NCI-H1436 treated with DMSO at 0.1 percent for 48 hours (cell line): ENCODE measurements at places on chromosomes 12 and 14.

DNA sequence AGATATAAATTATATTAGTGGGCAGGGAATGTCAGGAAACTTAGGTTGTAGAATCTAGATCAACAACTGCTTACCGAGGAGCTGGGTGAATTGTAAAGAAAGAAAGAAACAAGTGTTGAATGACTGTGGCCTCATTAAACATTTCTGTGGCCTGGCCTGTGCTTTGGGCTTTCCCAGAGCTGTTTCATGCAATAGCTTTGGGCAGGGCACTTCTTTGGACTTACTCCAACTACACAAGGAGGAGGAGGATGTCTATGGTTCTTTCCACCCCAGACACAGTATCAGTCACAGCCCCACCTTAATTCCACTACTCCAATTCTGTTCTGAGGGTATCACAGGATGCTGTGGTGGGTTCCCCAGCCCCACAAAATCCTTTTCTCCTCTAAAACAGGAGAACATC is 38.0 kb downstream of the DPF3 start:
- no peak for DNase-seq

DNA sequence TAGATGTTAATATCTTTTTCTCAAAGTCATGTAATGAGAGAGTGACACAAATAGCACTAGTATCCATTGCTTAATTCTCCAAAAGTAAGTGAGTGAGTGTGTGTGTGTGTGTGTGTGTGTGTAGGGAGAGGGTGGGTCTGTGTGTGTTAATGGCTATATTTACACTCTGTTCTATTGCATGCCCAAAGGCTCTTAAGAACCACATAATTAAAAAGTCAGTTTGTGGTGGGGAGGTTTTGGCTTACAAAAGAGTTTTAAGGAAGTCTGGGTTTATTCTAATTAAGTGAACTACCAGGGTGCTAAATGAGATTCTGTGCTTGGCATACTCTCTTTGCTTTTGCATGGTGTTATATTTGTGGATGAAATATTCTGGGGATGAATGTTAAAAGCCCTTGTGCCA is 1897.6 kb upstream of the FLRT2 start:
- DNase-seq: peak; percentile 11

DNA sequence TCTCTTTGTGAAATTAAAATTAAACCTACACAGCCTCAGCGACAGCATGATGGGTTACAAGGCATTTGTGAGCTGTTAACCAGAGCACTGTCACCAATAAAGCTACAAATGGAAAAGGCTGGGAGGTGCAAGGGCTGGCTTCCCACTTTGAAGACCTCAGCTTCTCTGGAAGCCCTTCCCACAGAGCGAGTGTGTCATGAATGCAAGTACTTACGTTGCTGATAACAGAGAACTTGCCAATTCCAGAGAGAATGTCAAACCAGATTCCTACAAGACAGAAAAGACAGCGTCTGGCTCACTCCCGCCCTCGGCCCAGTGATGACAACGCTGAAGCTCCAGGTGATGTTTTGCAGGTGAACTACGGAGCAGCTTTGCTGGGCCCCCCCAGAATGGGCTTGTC is 145.8 kb downstream of the NTF3 start:
- DNase-seq: no peak

GRCh38 chr12:64937452-64937851 is 113.0 kb downstream of the TBC1D30 start:
- no peak for DNase-seq

- DNase-seq: no peak
Observed at GRCh38 chr12:49923035-49923644, 19.4 kb upstream of the FAIM2 start.

DNA sequence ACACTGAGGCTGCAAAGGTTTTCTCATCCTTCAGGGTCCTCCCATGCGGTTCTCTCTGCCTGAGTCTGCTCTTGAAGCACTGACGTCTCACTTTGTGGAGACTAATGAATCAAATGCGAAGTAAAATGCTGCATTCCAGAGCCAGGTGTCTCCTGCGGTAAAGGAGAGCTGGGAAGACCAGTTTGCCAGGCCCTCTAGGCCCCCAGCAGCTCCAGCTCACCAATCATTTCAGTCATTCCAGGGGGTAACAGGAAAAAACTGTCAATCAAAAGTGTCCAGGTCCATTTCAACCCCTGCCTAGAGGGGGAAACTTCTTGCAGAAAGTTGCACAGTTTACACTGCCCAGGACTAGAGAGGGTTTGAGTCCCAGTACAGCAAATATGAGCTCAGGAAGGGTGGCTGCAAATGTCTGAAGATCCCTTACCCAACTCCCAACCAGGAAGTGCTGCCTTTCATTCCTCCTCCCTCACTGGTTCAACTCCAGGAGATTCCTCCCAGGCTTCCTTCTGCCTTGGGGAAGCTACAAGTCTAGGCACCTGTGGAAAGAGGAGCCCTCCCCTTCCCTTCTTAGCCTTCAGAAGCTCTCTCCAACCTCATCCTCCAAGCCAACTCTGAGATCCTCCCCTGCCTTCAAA is 2.7 kb upstream of the NXPH4 start:
- no peak for DNase-seq

GRCh38 chr12:29882846-29883245 is 99.1 kb upstream of the TMTC1 start:
- no peak for DNase-seq

GRCh38 chr12:96121271-96121711 is 72.9 kb upstream of the ELK3 start:
- no peak for DNase-seq

DNA sequence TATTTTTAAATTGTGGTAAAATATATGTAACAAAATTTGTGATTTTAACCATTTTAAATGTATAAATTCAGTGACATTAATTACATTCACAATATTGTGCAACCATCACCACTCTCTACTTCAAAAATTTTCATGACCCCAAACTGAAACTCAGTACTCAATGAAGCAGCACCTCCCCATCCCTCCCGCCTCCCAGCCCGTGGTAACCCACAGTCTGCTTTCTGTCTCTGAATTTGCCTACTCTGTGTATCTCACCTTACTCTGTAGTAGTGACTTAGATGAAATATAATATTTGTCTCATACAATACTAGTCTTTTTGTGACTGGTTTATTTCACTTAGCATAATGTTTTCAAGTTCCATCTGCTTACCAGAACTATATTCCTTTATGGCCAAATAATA is 36.2 kb downstream of the EML1 start:
- no peak for DNase-seq

- no peak for DNase-seq
Observed at GRCh38 chr12:54126696-54127537, 61.9 kb downstream of the SMUG1 start.

DNA sequence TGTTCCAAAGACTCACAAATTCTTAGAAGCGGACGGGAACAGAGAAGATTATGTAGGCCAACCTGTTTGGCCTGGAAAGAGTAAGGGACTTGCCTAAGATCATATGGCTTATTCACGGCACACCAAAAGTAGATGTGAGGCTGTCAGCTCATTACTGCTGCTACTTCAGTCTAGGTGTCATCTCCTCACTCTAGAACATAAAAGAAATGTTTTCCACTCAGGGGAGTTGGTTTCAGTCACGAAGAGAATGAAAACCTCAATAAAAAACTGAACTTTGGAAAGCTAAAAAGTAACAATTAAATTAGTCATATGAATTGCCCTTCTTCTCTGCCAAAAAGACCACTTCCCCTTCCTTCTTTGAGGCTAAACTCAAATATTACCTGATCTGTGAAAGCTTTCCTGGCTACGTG is 658 bp upstream of the CEP128 start:
- no peak for DNase-seq

DNA sequence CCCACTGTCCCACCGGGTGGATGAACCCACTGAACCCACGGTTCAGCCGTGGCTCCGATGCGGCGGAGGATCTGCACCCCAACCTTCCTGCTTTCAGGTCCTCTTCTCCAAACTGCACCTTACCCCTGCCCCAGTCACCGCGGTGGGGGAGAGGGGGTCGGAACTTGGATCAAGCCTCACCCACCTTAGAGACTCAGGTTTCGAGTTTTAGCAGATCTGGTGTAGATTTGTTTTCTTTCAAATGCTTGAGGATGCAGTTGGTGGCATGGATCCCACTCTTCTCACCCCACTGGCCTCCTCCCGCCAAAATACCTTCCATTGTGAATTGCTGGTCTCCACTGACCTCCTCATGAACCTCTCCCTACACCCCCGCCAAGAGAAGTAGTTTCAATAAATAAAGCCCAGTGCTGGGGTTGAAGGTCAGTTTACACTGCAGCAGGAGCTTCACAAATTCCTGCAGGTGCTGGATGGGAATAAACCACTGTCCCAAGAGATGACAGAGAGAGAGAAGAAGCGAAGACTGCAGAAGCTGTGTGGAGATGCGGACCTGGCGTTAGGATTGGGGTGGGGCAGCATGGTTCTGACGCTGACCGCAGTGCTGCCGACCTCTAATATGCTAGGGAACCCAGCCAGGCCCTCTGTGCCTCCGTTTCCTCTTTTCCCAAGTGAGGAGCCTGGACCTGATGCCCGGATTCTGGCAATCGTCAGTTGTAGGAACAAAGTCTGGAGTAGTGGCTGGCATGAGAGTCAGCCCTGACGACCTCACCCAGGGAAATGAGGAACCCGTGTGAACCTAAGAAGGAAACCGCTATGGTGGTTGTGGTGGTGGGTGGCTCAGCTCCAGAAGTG is 7.4 kb downstream of the TTC6 start:
- DNase-seq: no peak

GRCh38 chr14:104383996-104384775 is 195.4 kb upstream of the C14orf180 start:
- no peak for DNase-seq

- no peak for DNase-seq
Observed at GRCh38 chr12:79046021-79046420, 181.4 kb downstream of the SYT1 start.

- DNase-seq: no peak
Observed at GRCh38 chr14:53955671-53956426, 776 bp downstream of the BMP4 start.

DNA sequence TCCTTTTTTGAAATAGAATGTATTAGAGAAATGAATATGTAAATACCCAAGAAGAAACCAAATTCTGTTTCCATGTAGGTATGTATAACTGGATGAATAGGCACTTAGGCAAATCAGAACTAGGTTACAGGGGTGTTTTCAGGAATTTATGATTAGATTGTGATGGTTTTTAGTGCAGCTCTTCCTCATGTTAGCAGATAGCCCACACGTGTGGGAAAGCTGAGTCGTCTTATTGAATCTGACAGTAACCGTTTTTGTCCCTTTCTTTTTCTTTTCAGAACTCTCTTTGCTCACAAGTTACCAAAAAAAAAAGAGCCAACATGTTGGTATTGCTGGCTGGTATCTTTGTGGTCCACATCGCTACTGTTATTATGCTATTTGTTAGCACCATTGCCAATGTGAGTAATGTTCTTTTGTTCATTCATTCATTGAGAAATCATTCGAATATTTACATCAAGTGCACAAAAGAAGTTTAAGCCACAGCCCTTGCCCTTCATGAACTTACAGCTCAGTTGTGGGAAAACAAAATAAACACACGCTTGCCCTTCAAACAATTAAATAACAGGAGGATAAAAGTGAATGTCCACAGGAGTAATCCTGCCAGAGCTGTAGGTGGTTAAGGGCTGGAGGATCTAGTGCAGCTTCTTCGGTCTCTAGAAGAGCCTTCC is 14.8 kb downstream of the EMP1 start:
- no peak for DNase-seq

- DNase-seq: no peak
Observed at GRCh38 chr12:91023326-91024004, 18.7 kb upstream of the EPYC start.

DNA sequence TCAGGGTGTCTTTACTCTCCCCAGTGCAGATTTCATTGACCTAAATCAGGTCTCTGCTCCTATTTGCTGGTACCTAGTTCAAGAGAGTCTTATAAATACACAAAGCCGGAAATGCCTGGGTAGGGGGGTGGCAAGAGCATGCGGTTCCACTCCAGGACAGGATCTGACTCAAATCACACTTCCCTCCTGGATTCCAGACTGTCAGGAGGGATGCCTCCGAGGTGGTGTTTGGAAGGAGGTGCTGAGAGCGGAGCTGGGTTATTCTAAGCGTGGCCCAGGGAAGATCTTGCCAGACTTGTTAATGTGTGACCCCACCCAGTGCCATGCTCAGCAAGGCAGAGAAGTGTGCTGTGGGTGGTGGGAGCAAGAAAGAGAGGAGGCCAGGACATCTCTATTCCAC is 49.8 kb downstream of the B4GALNT3 start:
- DNase-seq: no peak

- DNase-seq: no peak
Observed at GRCh38 chr12:108119126-108119973, 9.7 kb upstream of the WSCD2 start.

DNA sequence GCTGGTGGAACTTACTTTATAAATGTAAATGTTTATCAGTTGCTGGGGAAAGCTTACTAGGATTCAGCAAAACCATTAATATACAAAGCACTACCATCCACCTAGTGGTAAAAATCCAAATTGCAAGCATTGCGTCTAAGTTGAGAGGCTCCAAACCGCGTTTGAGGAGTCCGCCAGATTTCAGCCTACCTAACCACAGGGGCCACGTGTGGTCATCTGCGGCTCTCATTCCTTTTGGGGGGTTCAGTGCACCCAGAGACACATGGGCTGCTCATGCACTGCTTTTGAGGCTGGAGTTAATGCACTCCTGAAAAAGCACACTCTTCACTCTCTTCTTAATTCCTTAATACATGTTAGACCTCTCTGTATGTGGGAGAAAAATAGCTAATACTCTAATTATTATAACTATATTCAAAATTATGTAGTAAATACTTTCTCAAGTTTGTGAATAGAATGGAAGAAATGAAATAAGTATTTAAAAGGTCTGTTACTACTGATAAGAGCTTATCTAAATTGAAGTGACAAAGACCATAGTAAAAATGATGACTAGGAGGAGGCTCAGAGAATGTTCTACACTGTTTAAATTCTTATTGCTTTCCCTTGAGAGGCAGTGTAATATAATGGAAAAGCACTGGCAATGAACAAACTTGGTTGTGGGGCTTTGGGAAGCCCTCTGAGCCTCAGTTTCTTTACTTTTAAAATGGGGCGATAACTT is 41.4 kb upstream of the MANSC4 start:
- no peak for DNase-seq

DNA sequence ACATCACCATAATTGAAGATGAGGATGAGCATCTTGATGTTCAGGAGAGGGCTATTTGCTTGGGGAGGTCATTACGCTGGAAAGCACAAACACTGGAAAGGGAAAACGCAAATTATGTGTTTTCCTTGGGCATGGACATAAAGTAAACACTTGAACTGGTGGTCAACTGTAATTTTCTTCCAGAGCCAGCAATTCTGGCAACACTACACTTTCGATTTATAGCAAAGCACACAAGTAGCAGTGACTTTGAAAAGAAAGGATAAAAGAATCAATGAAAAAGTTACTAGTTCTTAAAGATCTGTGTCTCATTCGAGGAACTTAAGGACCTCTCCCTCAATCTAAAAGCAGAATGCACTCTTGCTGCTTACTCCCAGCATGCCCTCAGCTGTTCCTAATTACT is 2.2 kb downstream of the CLEC14A start:
- DNase-seq: no peak

- no peak for DNase-seq
Observed at GRCh38 chr14:94646481-94646880, 34.3 kb downstream of the SERPINA3 start.

- DNase-seq: no peak
Observed at GRCh38 chr12:101714877-101715444, 17.5 kb downstream of the CHPT1 start.

GRCh38 chr12:5013266-5013730 is 30.4 kb upstream of the KCNA5 start:
- DNase-seq: no peak

- DNase-seq: no peak
Observed at GRCh38 chr12:106138633-106139421, at the start of gene NUAK1. TSS of gene NUAK1 (minus strand) at chr12:106138954. CDS start at chr12:106138653, 301 bp downstream.
